ENCODE measurements at places on chromosomes 12 and 14.

DNA sequence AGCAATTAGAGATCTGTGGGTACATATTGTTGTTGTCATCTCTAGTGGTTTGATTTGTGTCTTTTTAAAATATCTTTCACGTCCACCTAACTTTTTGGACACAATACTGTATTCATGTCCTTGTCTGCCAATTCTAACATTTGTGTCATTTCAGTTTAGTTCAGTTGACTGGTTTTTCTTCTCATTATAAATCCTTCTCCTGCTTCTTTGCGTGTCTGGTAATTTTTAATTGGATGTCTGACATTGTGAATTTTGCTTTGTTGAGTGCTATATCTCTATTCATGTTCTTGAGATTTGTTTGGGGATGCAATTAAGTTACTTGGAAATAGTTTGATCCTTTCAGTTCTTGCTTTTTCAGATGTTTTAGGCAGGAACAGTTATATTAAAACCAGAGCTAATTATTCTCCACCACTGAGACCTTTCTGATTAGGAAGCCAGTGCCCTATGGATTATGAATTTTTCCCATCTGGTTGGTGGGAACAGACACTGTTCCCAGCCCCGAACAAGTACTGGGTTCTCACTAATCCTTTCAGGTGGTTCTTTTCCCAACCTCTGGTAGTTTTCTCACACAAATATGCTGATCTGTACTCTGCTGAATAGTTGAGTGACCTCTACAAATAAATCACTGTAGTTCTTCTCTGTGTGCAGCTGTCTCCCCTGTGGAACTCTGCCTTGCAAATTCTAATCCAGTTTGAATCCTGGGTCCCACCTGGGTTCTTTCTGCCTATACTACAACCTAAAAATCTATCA lies 91.1 kb upstream of the DYNC1H1 start:
- DNase-seq: no peak

DNA sequence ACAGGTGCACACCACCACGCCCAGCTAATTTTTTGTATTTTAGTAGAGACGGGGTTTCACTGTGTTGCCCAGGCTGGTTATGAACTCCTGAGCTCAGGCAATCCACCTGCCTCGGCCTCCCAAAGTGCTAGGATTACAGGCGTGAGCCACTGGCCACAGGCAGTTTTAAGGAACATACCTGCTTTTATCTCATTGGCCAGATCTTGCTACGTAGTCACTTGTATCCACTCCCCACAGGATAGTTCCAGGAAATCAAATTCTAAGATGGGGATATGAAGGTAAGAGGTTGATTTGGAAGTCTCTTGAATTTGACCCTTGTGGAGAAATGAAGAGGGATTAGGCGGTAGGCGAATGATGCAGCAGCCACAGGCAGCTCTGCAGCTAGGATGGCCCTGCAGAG lies 8.8 kb upstream of the PLEKHG6 start:
- no peak for DNase-seq

DNA sequence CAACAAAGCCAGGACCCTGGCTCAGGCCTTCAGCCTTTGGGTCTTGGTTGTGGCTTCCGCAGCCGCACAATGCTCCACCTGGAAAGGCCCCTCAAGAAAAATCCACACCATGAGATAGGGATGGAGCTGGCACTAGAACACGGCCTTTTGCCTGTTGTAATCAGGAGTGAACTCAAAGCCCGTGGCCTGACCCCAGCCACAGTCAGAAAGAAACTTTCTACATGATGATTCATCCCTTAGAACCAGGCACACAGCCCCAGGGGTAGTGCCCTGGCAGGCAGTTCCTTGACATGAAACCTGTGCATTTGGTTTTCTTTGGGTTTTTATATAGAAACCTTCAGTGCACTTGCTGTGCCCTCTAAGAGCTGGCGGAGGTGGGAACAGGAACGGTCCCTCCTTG lies 5.1 kb downstream of the CLMN start:
- no peak for DNase-seq

DNA sequence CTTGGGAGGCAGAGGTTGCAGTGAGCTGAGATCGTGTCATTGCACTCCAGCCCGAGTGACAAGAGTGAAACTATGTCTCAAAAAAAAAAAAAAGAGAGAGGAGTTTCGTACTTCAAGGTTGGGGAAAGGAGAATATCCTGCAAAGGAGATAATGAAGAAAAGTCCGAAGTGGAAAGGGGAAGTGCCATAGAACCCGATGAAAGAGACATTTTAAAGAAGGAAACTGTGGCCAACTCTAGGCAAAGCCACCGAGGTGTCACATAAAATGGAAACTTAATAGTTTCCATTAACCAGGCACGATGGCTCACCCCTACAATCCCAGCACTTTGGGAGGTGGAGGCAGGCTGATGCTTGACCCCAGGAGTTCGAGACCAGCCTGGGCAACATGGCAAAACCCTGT lies 15.0 kb upstream of the LTBP2 start:
- no peak for DNase-seq

DNA sequence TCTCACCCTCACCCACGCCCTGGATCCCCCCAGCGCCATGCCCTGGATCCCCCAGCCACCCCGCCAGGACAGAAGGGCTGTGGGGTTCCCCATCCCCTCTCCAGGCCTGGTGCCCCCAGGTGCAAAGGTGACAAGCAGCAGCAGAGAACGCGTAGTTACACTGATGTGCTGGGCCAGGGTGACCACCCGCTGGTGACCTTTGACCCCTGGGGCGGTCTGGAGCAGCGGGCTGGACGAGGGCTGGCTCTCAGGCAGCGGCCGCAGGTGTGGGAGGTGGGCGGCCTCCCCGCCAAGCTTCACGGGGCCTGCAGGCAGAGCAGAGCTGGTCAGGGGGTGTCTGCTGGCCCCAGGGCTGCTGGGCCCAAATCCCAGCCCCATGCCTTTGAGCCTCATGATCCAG lies 40.1 kb downstream of the RFLNA start:
- DNase-seq: no peak

DNA sequence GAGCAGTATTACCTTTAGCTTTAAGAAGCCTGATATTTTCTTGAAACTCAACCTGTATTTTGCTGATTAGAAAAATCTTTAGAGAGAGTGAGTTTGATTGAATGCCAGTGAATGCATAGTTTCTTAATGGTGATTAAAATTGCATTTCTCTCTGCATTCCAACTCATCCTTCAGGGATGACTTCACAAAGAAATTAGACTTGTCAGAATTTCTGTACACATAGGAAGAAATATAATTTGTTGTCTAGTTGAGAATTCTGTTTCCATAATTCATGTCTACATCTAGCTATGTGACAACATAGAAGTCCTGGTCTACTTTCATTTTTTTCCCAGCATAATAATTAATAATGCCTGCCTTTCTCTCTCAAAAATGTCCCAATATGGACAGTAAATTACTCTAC lies 136.6 kb downstream of the OTOGL start:
- no peak for DNase-seq

GRCh38 chr12:132729541-132730320 lies 19.1 kb downstream of the PGAM5 start:
- no peak for DNase-seq

GRCh38 chr12:82708061-82708879 lies 21.6 kb downstream of the TMTC2 start:
- no peak for DNase-seq

DNA sequence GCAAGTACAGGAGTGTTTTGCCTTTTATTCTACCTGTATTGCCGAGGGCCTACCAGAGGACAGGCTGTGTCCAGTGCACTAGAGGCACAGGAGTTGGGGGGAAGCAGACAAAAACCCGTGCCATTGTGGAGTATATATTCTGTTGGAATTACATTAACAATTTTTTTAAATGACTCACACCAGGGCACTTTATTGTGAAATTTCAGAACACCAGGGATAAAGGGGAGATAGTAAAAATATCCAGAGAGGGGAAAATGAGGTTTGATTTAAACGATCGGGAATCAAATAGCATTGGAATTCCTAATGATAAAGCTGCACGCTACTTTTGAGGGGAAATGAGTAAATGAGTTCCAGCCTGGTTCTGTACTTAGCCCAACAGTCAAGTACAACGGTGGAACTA lies 123.2 kb downstream of the PELI2 start:
- DNase-seq: no peak

GRCh38 chr12:25745281-25745680 lies 192.2 kb upstream of the LMNTD1 start:
- DNase-seq: no peak

- peak; percentile 40 for DNase-seq
Observed at GRCh38 chr12:1993871-1994371, 10.3 kb downstream of the DCP1B start.

- no peak for DNase-seq
Observed at GRCh38 chr14:100159094-100159864, at the start of gene DEGS2. TSS of gene DEGS2 (minus strand) at chr14:100159645. CDS start at chr14:100159587, 58 bp downstream.

GRCh38 chr12:45294906-45295305 lies 79.0 kb downstream of the ANO6 start:
- DNase-seq: no peak

DNA sequence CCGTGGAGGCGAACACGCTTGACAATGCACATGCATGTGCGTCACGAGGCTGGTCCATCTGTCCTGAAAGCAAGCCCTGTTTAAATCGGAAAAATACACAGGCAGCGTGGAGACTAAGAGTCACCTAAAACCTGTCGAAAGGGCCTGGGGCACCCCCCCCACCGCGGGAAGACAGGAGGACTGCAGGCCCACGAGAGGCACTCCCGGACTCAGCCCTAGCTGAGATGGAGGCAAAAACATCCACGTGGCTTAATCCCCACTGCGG lies 54.1 kb downstream of the CDC42BPB start:
- no peak for DNase-seq

DNA sequence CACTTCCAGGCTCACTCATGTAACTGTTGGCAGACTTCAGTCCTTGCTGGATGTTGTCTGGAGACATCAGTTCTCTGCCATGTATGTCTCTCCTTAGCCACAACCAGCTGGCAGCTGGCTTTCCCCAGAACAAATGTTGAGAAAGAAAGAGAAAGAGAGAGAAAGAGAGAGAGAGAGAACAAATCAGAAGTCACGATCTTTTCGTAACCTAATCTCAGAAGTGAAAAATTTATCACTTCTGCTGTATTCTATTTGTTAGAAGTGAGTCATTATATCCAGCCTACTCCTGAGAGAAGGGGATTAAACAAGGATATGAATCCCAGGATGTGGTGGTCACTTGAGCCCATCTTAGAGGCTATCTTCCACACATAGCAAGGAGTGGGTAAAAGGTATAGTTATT lies 101.2 kb downstream of the BTG1 start:
- no peak for DNase-seq

- DNase-seq: peak; percentile 80
Observed at GRCh38 chr14:75295491-75296345, 17.1 kb downstream of the FOS start.

GRCh38 chr14:28375295-28375694 lies 391.3 kb upstream of the FOXG1 start:
- no peak for DNase-seq

DNA sequence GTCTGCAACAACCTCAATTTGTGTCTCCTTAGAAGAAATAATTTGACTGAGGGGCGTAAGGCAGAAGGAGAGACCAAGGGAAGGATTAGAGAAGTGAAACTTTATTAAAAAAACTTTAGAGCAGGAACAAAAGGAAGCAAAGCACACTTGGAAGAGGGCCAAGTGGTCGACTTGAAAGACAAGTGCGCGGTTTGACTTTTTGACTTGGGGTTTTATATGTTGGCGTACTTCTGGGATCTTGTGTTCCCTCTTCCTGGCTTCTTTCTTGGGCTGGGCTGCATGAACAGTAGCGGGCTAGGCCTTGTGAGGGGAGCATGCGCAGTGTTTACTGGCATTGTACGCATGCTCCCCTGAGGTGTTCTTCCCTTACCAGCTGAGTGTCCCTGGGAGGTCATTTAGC lies 369.3 kb upstream of the DCN start:
- no peak for DNase-seq

GRCh38 chr14:35687335-35687939 lies 121.7 kb downstream of the RALGAPA1 start:
- DNase-seq: peak; percentile 13

- no peak for DNase-seq
Observed at GRCh38 chr12:108833757-108834472, 23.5 kb downstream of the SSH1 start.

- DNase-seq: no peak
Observed at GRCh38 chr12:114411071-114411837, 5.3 kb upstream of the TBX5 start.

DNA sequence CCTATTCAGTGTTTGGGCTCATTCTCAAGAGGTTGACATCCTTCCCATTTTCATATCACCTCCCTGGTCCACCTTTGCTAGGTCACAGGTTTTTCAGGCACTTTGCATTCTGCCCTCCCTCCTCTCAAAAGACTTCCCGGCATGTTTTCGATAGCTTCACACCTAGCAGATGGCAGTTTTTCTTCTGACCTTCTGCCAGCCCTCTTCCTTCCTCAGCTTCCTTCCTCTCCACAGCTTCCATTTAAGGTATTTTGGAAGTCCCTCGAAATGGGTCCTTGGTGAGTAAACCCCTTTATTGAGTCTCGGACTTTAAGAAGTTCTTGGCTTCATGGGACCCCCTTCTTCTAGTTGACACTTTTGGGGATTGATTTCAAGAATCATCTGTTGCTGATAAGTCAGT lies 358.0 kb downstream of the RGS6 start:
- DNase-seq: no peak

- DNase-seq: no peak
Observed at GRCh38 chr12:132621657-132622435, 3.3 kb downstream of the P2RX2 start.

DNA sequence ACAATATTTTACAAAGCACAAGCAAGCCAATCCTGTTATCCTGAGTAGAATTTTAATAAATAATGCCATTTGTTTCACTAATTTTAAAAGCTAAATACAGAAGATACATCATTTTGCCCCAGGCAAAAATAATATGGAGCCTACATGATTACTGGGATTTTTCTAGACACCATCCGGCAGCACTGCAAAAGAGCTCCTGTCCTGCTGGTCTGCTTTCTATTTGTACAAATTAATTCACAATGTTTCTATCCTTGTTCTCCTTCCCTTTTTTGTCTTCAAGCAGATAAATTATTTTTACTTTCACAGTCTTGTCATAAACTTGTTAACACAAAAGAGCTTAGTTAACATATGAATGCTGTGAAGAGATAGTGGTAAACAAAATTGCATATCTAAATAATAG lies 4.6 kb downstream of the SIX1 start:
- DNase-seq: no peak

DNA sequence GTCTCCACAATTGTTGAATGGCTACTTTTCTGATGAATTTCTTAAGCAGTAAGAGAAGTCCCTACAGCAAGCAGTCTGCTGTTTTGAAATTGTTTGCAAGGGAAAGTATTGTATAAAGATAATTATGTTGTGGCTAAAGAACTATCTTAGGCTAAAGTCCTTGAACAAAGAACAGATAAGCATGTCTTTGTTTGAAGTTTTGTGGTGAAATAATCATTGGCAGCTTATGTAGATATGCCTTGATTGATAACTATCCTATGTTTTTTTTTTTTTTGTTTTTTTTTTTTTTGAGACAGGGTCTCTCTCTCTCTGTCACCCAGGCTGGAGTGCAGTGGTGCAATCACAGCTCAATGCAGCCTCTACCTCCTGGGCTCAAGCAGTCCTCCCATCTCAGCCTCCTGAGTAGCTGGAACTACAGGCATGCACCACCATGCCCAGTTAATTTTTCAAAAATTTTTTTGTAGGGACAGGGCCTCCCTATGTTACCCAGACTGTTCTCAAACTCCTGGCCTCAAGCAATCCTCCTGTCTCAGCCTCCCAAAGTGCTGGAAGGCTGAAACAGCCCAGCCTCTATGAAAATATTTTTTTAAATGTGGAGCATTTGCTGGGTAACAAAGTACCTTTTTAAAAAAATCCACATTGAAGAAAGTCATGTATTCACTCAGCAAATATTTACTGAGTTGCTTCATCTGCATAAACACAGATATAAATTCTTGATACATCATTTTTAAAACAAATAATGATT lies 80.8 kb downstream of the LLPH start:
- no peak for DNase-seq
